ENCODE measurements at places on chromosomes 16 and 17.

GRCh38 chr17:43974382-43975266, 20.9 kb upstream of the PYY start:
- DNase-seq = no peak

- no peak for DNase-seq
These were observed 15.7 kb downstream of the RAPGEFL1 start for GRCh38 chr17:40192961-40193360.

DNA sequence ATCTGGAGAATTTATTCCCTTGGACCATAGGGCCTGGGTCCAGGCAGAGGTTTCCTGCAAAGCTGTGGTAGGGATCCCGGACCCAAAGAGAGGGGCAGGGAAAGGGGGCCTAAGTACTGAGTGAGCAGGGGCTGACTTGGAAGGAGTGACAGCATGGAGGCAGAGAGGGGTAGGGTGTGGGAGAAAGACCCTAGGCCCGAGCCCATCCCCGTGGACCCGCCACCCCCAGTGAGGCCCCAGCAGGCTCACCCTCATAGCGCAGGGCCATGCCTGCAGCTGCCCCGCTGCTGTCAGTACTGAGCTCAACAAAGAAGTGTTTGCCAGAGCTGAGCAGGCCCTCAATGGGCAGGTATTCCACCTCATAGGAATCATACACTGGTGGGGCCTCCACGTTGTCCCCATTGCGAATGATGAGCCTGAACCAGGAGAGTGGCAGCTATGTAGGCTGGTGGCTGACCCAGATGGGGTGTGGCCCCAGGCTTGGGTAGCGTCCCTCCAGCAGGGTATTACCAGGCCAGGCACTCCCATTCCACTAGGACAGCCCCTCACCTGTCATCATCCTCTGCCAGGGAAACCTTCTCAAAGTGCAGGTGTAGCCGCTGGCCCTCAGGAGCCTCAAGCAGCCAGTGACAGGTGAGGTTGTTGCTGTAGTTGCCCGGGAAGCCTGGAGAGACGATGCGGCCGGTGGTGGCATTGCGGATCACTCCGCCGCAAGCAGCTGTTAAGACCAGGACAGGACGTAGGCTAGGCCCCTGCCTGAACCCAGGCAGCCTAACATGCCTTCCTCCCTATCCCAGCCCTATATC, 9.1 kb upstream of the PHF12 start:
- DNase-seq = no peak

- no peak for DNase-seq
These were observed 193.8 kb downstream of the SNX29 start for GRCh38 chr16:12170103-12171040.

- peak; percentile 50 for DNase-seq
These were observed 27.9 kb downstream of the GABARAPL2 start for GRCh38 chr16:75593825-75594820.

GRCh38 chr16:78794581-78795250, 695.3 kb downstream of the WWOX start:
- no peak for DNase-seq

DNA sequence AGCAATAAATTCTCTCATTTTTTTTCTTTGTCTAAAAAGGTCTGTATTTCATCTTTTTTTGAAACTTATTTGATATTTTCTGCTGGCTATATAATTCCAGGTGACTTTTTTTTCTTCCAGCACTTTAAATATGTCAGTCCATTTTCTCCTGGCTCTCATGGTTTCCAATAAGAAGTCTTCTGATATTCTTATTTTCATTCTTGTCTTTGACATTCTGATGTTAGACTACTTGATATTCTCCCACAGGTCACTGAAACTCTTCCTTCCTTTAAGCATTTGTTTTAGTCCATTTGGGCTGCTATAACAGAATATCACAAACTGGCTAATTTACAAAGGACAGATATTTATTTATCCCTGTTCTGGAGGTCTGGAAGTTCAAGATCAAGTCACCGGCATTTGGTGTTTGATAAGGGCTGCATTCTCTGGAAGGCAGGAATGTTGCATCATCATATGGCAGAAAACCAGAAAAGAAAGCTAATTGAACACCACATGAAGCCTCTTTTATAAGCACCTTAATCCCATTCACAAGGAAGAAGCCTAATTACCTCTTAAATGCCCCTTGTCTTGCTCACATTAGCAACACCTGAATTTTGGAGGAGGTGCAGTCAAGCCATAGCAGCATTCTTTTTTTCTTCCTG, 242.1 kb upstream of the TNRC6C start:
- DNase-seq = no peak

DNA sequence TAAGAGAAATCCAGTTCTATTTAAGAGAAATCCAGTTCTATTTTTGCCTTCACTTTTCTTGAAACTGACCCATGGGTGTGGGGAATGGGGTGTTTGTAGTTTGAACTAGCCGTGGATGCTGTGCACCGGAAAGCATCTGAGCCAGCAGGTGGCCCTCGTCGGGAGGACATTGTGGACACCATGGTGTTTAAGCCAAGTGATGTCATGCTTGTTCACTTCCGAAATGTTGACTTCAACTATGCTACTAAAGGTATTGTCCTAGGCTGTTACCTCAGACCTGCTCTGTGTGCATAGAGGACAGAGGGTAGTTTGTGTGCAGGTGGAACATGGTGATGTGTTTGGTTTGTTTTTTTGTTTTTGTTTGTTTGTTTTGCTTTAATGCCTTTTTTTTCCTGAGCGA, 3.3 kb downstream of the ATXN2L start:
- DNase-seq = no peak

DNA sequence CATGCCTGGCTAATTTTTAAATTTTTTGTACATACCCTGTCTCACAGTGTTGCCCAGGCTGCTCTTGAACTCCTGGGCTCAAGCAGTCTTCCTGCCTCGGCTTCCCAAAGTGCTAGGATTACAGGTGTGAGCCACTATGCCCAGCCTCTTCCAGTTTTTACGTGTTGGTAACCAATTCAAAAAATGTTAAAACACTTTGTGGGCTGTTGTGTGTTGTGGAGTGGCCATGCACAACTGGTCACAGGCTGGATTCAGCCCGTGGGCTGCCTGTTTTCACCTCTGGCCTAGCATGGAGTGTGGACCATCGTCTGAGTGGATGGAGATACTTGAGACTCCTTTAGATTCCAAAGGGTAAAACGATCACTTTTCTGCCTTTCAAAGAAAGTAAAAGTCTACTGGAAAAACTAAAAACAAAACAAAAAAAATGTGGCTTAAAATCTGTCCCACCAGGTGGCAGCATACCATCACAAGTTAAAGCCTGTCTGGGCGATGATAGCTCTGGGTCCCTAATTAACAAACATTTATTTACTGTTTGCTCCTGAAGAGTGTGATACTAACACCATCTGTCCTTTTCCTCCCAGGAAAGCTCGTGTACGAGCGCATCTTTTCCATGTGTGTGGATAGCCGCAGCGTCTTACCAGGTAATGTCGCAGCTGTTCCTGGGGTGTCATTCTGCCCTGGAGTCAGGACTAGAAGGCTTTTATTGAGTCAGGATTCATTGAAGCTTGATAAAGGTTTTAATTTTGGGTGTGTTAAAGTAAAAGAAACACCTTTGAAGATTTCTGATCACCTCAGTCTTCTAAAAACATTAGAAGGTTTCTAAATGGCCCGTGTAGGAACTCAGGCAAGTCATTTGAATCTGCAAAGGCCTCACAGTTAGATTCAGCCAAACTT, 45.8 kb downstream of the VPS35L start:
- DNase-seq = no peak

GRCh38 chr17:35812456-35812855, 3.2 kb downstream of the TAF15 start:
- DNase-seq = no peak

- DNase-seq = no peak
These were observed 1.2 kb downstream of the SNTB2 start for GRCh38 chr16:69188236-69188549.

- no peak for DNase-seq
These were observed 108.0 kb downstream of the CCDC182 start for GRCh38 chr17:57636985-57637665.

GRCh38 chr17:71327376-71328059, 793.3 kb upstream of the SOX9 start:
- DNase-seq = no peak

DNA sequence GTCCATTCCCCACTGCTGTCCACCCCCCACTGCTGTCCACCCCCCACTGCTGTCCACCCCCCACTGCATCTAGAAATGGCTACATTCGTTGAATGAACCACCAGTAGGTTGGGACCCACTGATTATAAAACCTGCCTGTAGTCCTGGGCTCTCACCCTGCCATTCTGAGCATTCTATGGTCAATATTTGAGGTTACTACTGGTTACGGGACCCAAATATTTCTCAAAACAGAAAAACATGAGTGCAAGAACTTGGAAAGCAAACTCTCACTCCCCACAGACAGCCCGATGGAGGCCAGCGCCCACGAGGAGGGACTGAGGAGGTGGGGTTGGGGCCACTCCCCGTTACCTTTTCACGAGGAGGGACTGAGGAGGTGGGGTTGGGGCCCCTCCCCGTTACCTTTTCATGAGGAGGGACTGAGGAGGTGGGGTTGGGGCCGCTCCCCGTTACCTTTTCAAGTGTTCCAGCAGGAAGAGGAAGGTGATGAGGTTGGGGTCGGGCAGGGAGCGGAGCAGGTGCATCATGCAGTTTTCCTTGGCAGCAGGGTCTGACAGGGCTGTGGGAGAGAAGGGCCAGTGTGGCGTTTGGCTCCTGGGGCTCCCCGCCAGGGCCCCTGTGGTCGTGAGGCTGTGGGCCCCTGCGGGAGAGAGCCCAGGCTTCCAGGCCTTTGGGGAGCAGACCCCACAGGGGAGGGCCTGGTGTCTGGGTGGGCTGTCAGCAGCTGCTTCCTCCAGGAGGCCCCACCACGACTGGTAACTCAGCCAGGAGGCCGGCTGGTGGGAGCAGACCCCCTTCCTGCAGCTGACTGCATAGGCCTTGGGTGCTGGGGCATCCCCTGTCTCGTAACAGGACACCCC, 12.5 kb downstream of the TIMM22 start:
- no peak for DNase-seq

DNA sequence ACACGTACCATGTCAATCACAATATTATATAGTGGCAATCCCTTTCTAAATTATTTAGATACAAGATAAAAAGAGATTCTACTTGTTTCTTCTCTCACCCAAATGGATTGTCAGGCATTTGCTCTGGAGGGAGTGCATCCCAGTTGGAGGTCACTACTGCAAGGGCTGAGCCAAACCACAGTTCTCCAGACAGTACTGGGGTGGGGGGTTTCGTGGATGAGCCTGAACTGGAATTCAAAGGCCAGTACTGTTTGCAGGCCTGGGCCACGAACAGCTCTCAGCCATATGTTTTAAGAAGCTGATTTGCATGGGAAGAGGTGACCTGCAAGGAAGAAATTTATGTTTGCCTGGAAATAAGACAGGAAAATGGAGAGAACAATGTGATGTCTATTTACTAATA, 314.9 kb downstream of the PMP22 start:
- peak; percentile 28 for DNase-seq

- no peak for DNase-seq
These were observed 123.4 kb downstream of the HS3ST3A1 start for GRCh38 chr17:13478326-13478830.

DNA sequence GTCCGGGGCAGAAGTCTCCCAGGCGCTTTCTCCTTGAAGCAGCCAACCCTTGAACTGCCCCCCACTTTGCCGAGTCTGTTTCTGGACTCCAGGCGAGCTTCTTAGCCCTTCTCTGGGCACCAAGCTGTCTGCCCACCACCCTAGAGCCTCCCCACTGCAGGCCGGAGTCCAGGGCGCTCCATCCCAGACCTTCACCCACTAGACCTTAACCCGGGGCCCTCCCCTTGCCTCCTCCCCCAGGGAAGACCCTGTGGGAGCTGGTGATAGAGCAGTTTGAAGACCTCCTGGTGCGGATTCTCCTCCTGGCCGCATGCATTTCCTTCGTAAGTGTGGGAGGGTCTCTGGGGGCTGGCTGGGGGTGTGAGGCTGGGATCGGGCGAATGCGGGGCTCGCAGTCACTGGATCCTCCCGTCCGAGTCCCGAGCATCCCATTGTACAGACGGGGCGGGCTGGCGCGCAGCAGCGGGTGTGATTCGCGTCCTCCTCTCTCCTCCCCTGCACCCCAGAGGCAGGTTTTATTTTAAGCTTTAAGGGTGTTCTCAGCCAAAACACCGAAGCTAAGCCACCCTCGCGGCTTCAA, 1.1 kb downstream of the ATP2A1 start:
- no peak for DNase-seq

- DNase-seq = peak; percentile 15
These were observed 30.3 kb upstream of the RPH3AL start for GRCh38 chr17:382644-383533.

DNA sequence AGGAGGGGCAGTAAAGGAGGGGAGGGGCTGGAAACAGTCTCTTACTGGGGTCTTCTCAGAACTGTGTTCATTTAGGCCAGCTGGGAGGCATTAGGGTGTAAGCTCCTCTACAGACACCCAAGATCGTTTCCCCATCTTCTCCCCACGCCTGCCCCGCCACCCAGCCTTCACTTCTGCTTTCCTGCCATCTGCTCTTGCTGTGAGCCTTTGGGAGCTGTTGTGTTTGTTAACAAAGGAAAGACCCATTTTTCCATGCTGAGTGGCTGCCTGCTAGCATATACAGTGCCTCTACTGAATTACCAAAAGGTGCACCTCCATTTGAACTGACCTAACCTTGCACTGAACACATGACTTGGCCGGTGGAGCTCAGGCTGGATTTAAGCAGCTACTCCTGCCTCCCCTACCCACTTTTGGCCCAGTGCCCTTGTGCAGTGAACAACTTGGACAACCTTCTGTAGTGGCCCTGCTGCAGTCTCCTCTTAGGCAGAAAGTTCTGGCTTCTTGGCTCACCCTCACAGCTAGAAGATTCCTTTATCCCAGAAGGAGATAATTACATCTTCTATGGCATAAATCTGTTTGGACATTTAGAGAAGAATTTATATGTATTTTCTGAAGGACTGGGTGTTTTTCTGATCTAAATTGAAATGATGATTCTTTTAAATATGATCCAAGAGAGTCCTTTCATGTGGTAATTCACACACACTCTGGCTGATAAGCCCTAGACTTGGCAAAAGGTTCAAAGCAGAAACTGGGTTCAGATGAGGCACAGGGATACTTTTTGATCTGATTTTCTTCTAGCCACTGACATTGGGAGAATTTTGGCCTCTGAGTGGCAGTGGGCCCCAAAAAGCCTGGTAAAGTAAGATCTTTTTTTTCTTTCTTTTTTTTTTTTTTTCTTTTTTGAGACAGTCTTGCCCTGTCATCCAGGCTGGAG, 81.9 kb upstream of the HNF1B start:
- no peak for DNase-seq

GRCh38 chr16:11836650-11837244, 14.6 kb downstream of the RSL1D1 start:
- peak; percentile 75 for DNase-seq

GRCh38 chr16:31149332-31149731, 534 bp downstream of the PRSS36 start:
- DNase-seq = no peak

Data from non-pigmented ciliary epithelial cell (primary cell).